ENCODE measurements at places on chromosomes 3 and 15.

DNA sequence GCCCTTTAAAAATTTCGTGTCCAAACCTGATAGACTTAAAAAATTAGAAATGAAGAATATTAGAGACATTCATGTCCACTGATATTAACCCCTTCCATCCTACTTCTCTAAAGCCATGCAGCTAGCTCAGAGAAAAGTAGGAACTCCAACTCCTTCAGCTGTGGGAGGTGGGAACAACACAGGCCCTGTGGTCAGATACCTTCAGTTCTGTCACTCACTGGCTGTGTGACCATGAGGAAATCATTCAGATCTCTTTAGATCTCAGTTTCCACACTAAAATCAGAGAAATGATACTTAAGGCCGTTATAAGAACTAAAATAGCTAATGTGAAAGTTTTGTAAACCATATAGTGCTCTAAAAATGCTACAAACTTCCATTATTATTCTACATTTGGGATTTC is 209.8 kb downstream of the TNIK start:
- DNase-seq, result no peak

DNA sequence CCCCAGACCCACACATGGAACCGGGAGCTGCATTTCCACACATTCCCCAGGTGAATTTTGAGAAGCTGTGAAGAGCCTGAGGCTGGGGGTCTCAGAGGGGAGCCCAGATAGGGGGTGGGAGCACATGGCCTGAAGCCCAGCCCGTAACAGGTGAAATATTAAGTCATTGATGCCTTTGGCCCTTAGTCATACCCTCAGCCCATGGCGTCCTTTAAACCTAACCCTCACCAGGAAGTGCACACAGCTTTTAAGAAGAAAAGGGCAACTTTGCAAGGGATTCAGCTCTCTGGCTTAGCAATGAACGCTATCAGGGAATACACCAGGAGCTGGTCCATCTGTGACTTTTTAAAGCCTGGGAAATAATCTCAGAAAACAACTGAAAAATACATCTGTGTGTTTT is 40.6 kb downstream of the WNT7A start:
- no peak for DNase-seq

- DNase-seq, result no peak
Observed at GRCh38 chr3:180036671-180037455, at the start of gene PEX5L. PEX5L (minus strand) TSS chr3:180036937; CDS start chr3:180036599, 338 bp downstream.

DNA sequence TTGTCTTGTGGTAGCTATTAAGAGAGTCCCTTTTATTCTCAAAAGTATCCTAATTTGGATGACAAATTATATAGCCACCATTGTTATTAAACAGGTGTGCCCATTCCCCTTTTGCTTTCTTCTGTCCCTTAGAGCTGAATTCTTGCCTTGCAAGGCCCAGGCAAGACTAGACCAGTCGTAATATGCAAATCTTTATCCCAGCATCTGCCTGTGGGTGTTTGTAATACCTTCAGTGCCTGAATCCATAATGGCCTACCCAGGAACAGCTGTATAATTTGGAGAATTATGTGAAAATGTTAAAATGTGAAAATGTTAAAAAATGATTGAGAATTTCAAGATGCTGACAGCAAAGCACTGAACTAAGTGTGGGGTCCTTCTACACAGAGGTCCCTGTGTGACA is 403.0 kb upstream of the RBMS3 start:
- DNase-seq, result no peak

DNA sequence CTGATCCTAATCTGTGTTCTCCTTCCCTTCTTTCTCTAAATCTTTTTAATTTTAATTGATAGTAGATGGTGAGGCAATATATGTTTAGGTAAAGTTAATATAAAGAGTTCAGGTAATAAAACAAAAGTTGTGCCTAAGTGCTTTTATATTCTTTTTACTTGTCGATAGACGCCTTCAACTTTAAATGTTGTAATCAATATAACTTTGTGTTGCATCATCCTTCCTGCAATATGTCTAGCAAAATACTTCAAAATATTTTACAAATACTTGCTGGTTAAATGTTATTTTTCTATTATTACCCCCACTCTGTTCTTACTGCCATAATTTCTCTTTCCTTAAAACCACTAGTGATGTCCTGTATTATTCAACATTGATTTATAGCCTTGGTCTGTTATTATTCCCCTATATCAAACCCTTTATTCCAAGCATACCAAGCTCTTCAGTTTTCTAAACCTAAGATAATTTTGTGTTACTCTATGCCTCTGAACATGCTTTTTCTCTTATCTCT is 92.4 kb downstream of the NAALADL2 start:
- DNase-seq, result no peak

DNA sequence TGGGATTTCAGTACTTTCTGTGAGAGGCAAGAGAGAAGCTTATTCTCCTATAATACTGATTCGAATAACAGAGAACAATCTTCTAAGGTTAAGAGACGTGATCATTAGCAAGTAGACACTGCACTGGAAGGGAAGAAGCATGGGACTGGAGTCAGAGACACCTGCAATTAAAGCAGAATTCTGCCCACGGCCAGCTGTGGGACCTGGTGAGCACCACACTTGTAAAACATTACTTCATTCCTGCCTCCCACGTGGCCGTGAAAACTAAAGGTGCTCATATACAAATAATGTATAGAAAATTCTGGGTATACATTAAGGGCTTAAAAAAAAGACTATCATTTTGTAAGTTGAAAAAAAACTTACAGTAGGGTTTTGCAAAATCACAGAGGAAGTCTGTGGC is 2.0 kb downstream of the TM2D3 start:
- no peak for DNase-seq

DNA sequence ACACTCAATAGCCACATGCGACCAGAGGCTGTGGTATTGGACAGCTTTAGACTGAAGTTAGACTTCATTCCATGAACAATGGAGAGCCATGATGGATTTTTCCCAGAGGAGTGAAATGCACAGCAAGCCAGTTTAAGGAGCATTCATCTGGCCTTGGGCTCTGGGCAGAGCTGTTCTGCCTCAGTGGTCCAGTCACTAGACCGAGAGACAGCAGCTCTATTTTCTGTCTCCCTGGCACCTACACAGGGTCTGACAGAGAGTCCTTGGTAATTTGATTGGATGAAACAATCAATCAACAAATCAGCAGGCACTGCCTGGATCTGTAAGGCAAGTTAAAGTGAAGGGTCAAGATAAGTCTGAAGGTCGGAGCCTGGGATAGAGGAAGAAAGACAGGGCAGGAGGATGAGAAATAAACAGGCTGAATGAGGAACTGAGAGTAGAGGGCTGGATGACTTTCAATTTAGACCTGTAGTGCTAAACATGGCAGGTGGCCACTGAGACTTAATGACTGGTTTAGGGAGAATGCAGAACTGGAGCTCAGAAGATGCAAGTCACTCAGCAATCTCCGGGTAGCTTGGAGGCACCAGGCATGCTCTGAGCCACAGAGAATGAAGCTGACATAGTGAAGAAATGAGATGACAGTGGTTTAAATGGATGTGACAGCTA is 98.5 kb upstream of the SLC25A36 start:
- DNase-seq, result no peak

GRCh38 chr3:41207355-41207754 is 8.1 kb downstream of the CTNNB1 start:
- no peak for DNase-seq

- no peak for DNase-seq
Observed at GRCh38 chr3:140863580-140864009, 78.0 kb upstream of the SLC25A36 start.

DNA sequence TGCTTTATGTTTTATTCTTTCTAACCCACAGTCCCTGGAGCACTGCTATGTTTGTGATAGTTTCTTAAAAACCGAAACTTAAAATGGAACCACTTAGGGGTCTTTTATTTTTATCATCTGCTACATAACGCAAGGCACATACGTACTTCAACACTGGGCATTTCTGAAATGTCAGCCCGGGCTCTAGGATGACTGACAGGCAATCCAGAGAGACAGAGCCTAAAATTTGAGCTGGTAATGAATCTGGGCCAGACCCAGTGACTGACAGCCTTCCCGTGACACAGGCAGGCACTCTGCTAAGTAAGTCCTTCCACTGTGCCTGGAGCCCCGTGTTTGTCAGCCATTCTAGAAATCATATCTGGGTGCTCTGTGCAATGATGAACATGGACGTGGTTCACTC is 84.6 kb downstream of the RYR3 start:
- DNase-seq, result no peak

- no peak for DNase-seq
Observed at GRCh38 chr3:159848348-159849118, 140.1 kb upstream of the IL12A start.

- no peak for DNase-seq
Observed at GRCh38 chr3:166484470-166484869, 647.2 kb upstream of the BCHE start.

Measured in NCI-H1048 (cell line).